ENCODE measurements at places on chromosomes 2 and 18. TPM values are rescaled to one million over a fixed set of nuclear protein-coding genes. Genes with fewer than 3 reads are reported as not detected.

DNA sequence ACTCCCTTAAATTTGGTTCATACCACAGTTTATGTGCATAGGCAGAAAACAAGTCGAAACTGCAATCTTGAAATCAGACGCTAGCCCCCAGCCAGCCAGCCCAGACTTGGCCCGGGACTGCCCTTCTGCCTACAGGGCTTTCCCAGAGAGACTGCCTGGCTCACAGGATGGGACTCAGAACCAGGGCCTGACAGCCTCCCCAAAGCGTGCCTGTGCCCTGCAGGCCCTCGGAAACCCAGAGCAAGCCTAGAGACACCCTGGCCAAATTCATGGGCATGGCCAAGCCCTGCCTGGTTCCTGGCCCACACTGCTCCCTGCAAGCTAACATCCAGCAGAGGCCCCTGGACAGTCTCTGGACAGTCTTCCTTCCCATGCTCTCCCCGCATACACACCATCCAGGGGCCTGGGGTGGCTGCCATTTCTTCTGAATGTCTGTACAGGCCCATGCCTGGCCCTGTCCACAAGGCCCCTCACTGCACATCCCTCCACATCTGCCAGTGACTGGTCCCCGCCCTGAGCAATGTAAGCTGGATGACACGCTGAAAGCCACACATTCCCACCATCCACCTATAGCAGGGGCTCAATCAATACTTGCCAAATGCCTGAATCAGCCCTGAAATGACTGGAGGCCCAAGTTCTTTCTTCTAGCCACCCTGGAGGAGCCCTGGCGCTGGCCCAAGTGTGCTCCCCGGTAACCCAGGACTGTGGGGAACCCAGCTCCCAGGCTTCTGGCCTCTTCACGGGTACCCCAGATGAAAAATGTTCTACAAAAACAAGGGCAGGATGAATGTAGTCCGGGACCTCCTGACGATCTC is 73.1 kb downstream of the HDAC4 start:
- DNase-seq: no peak

Gene CDH2
- 34.1 TPM for total RNA-seq

Gene CRACDL
- total RNA-seq: not detected

Gene HOXD10
- 3.8 TPM for total RNA-seq

DNA sequence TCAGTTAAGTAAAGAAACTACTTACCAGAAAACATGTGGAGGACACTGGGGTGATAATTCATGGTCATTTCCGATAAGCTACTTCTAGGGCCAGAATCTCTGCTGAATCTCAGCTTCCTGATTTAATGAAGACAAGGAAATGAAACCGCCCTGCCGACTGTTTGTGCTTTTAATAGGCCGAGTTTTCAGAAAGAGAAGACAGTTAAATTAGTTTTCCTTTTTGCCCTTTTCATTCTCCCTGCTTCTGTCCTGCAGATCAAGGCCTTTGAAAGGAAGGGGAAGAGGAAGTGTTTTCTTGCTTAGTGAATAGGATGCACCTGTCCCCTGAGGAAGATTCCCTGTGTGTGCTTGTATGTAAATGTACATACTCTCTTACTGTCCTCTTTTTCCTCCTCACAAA is 126.6 kb downstream of the SH3RF3 start:
- DNase-seq: no peak

Gene ZC3H8
- total RNA-seq: 9.0 TPM

Gene ZSWIM2
- not detected for total RNA-seq

Measured in MG63 (cell line).